ENCODE measurements at places on chromosomes 1 and 21.

GRCh38 chr1:98388441-98388840, 273.1 kb upstream of the SNX7 start:
- peak; percentile 39 for DNase-seq

DNA sequence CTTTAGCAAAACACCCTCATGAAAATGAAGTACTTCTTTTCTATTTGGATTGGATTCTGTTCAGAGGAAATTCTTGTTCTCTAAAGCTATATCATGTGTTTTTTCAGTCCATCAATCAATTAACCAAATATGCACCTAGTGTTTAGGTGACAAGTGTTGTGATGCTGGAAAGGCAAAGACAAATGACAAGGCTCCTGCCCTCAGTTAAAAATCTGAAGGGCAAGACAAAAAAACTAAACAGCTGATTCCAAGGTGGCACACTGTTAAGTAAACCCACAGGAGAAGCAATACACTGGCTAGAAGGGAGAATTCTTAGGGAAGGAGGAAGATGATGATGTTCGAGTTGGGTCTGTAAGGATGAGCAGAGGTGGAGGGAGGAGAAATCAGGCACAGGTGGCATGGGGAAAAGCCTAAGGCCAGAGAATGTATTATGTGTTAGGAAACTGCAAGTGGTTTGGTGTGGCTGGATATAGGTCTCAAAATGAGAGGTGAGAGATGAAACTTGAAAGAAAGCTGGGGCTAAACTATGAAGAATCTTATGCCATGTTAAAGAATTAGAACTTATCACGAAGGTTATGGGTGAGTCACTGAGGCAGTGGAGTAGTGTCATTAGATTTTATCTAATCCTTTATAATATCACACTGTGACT, 51.8 kb upstream of the GFI1 start:
- peak; percentile 11 for DNase-seq

GRCh38 chr21:35021546-35021945, 27.6 kb downstream of the RUNX1 start:
- no peak for DNase-seq

DNA sequence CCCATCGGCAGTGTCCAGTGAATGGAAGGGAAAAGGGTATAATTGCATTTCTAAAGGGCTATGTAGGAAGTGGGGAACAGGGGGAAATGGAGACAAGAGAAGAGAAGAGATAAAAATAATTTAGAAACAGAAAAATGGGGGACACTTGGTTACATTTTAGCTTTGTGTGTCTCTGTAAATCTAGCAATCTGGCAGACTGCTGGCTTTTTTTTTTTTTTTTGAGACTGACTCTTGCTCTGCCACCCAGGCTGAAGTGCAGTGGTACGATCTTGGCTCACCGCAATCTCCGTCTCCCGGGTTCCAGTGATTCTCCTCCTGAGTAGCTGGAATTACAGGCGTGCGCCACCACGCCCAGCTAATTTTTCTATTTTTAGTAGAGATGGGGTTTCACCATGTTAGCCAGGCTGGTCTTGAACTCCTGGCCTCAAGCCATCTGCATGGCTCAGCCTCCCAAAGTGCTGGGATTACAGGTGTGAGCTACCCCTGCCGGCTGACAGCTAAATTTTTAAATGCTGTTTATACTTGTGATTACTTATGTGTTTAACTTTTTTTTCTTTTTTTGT, 53.4 kb downstream of the AGPAT3 start:
- DNase-seq, result no peak

- peak; percentile 85 for DNase-seq
Measured at GRCh38 chr1:2255420-2256369, 27.6 kb downstream of the SKI start.

DNA sequence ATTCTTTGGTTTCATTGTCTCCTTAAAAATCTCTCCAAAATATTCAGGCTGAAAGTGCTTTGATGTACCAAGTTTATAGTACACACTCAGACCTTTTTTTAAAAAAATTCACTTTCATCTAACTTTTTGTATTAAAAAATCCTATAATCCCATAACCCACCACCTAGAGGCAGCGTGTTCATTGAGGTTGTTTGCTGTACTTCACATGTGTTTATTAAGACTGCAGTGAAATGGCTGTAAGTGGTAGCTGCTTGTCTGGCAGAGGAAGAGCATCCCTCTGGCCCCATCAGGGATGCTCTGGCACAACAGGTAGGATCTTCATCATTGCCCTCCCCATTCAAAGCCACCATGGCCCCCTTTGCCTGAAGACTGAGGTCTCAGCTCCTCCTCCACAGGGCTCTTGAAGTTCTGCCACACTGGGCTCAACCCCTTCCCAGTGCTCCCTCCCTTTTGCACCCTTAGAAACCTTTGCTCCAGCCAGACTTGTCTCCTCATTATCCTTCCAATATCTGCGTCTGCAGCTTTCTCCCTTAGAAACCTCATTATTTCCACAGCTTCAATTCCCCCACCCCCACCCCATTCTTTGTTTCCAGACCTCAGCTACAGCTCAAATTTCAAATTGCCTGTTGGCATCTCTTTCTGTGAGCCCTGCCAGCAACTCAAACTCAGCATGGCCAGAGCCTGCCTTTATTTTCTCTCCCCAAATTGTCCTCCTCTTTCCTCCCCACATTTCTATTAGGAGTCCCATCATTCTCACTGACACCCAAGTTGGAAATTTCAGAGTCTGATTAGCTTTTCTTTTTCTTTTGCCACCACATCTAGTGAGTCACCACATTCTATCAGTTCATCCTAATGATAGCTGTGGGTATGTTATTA, 369.6 kb upstream of the USP24 start:
- DNase-seq, result no peak

DNA sequence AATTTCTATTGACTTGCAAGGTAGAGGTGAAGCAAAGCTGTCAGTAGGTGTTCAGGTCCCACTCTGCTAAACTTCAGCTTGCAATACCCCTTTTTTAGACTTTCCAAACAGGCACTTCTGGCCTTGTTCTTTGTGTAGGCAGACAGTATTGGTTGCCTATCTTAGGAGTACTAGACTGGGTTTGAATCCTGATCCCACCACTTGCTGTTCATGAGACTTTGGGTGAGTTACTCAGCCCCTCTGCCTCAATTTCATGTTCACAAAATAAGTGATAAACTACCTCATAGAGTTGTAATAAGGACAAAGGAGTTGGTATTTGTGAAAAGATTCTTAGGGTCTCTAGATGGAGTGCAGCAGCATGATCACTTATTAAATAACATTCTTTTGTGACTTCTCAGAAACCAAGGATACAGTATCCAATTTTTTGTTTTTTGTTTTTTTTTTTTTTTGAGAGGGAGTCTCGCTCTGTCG, 5.2 kb downstream of the RCC1 start:
- no peak for DNase-seq

DNA sequence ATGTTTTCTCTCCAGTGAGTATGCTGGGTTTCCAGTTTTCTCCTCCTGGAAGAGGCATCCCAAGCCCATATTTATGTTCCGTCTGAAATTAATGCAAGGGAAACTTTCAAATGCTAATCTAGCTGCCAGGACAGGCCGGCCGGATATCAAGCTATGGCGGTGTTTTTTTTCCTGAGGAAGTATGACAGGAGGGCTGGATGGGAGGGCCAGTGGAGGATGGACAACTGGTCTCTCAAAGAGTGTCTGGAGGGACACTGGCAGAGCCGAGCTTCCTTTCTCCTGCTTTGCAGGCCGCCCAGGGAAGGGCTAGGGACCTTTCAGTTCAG, 212.7 kb downstream of the TRABD2B start:
- DNase-seq, result no peak

DNA sequence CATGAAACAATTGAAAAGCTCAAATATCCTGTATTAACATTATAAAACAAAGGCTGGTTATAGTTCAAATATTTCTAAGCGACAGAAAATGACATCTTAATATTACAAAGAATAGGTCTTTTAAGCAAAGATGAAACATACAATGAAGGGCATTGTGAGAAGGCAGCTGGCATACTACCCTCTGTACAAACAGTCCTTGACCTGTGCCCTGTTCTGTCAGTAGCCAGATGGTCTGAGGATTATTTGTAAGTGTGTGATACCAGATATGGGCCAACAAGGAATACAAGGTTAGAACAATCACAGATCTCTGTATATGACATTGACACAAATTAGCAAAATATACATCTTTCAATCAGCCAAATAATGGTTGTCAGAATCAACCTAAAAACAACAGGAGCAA, 1350.4 kb downstream of the AMY1C start:
- DNase-seq, result no peak

- no peak for DNase-seq
Measured at GRCh38 chr1:204475656-204476432, 18.8 kb downstream of the PIK3C2B start.

DNA sequence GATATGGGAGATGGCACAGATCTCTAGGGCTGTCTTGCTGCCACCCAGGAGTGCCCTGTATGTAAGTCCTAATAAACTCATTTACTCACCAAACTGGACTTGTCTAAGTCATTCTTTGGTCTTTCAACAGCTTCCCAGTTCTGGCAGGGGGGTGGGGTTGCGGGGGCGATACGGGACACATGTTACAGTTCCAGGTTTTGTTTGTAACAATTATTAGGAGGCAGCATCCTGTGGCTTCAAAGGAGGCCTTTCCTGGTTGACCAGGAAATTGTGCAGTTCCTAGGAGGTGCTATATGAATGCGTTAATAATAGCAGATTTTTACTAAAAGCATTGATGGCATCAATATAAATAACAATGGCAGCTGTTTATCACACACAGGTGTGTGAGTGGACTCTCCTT, 42.7 kb upstream of the TRIM45 start:
- no peak for DNase-seq

- DNase-seq, result no peak
Measured at GRCh38 chr1:191870490-191870889, 287.8 kb upstream of the RGS18 start.

DNA sequence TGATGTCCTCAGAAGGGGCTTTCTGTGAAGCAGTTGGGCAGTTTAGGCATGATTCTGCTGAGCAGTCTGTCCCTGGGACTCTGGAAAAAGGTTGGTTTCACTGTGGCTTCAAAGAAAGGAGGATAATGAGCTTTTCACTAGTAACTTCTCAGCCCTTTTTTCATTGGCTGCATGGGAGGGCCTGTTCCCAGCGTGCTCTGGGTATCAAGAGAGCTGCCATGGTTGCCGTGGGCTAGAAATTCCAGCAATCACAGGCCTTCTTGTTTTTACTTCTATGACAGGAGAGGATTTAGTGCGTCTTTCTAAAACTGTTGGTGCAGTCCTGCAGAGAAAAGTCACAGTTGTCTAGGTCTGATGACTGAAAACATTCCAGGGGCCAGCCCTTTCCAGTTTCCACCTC, 7.2 kb downstream of the SZRD1 start:
- DNase-seq, result no peak

DNA sequence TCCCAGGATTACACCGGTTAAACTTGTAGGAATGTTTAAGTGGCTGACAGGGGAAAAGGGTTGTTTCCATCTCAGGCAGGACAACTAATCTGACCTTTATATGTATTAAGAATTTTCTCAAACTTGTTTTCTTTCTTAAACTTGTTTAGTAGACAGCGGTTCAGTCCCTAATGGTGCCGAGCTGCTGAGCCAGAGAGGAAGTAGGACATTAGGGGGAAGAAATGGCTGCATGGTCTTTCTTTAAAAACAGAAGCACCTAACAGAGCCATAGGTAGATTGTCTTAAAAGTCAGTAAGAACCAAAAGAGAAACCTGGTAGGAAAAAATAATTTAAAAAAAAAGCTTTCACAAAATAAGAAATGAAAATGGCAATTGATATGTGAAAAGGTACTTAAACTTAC, 3.3 kb downstream of the GBP4 start:
- DNase-seq, result no peak

GRCh38 chr1:77060000-77060399, 159.2 kb downstream of the PIGK start:
- DNase-seq, result no peak

GRCh38 chr1:42423681-42424080, 32.1 kb downstream of the ZMYND12 start:
- DNase-seq, result no peak

DNA sequence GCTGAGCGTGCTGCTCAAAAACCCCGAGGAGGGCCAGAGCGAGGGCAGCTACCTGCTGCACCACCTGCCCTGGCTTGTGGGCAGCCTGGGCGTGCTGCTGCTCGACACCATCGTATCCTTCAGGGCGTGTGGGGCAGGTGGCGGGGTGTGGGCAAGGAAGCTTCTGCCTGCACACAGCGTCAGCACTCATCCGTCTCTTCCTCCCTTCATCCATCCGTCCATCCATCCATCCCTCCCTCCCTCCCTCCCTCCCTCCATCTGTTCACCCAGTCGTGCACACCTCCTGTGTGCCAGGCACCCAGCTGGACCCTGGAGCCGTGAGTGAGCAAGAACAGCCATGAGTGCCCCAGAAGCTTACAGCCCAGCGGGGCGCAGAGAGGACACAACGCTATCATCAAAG, 15.2 kb downstream of the SLC66A1 start:
- DNase-seq, result no peak

- DNase-seq, result no peak
Measured at GRCh38 chr1:8460132-8460544, 142.2 kb downstream of the SLC45A1 start.

- no peak for DNase-seq
Measured at GRCh38 chr1:3384407-3384806, 70.1 kb upstream of the ARHGEF16 start.

DNA sequence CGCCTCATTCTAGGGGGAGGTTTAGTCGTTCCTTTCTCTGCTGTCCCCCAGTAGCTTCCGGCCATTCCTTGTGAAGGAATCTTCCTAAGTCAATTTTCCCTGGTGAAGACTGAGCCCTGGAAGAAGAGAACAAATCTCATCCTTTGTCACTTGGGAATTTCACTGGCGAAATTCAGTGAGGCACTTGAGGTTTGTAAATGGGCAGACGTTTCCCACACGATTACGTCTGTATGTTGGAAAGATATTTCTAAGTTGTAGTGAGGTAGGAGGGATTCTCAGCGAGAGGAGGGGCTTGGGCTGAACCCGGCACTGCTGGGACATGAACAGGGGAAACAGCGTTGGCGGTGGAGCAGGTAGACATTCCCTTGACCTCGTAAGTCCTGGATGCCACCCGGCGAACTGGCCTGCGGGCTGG, 47.2 kb downstream of the GALNT2 start:
- no peak for DNase-seq

GRCh38 chr1:151811181-151811580, 6.0 kb upstream of the LINGO4 start:
- DNase-seq, result no peak

GRCh38 chr1:86448670-86449069, 20.1 kb upstream of the CLCA1 start:
- no peak for DNase-seq

GRCh38 chr1:16187748-16188401, 24.6 kb downstream of the ARHGEF19 start:
- peak; percentile 74 for DNase-seq

GRCh38 chr1:94096797-94097549, 24.0 kb downstream of the ABCA4 start:
- DNase-seq, result no peak

DNA sequence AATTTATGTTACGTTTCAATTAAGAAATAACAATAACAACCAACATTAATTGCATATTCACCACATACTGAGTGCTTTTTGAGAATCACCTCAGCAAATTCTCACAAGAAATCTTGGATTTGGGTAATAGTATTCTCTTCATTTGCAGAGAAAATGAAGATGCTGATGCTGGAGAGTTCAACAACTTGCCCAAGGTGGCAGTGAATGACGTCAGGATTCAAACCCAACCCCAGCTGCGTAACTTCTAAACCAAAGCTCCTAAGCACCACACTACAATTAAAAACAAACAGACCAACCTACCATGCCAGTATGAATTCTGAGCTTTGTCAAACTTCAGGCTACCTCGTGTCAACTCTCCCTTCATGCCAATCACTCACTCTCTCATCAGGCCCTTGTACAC, 46.7 kb upstream of the GJB5 start:
- DNase-seq, result no peak

- no peak for DNase-seq
Measured at GRCh38 chr1:180179162-180179957, 24.7 kb downstream of the QSOX1 start.

GRCh38 chr1:84635429-84635828, 54.8 kb downstream of the SSX2IP start:
- no peak for DNase-seq
